ENCODE measurements at places on chromosomes 16 and 17.

GRCh38 chr17:79255926-79256585 is 181.4 kb downstream of the ENGASE start:
- no peak for DNase-seq

- DNase-seq = no peak
Measured at GRCh38 chr17:55842405-55843158, 91.7 kb downstream of the PCTP start.

GRCh38 chr16:88866151-88866920 is at the start of gene PABPN1L:
Gene PABPN1L, minus strand, starts transcription at chr16:88866660. Its CDS starts 54 bp downstream, at chr16:88866606.
- DNase-seq = no peak

DNA sequence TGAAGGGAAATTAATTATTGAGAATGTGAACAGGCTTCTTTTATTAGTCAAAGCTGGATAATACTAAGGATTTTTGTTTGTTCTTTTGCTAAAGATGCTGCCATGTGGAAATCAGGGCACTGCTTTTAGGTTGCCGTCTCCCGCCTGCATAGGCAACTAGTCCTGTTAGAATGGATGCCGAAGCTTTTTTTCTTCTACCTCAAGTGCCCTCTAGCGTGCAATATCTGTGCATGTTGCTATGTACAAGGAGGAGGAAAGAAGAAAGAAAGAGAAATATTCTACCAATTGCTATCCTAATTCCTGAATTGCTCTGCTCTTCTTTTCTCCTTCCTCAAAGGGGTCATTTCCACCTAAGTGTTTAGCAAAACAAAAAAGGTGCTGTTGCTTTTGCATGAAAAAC is 5.2 kb upstream of the CDH8 start:
- DNase-seq = no peak

GRCh38 chr17:79279320-79279719 is 204.7 kb downstream of the ENGASE start:
- DNase-seq = no peak

DNA sequence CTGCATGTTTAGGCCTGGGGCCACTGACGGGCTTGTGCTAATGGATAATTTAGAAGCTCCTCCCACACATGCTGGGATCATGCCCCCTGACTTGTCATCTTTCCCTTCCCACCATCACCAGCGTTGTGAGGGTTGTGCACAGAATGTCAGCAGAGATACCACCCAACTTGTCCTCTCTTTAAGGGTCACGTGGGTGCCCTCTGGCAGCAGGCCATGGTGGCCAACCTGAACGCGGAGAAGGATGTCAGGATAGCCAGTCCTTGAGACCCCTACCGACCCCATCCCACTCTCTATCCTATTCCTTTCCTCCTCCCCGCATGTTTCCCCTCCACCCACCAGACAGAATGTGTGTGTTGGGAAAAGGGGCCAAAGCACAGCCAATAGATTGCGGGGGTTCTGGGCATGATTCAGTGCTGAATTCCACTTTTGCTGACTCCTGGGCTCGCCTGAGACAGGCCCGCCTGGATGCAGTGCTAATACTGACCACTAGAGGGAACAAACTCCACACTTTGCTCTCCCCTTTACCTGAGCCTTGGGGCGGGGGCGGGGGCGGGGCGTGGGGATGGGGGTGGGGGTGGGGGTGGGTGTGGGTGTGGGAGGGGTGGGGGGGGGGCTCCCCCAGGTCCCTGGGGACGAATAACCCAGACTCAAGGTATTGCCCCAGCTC is at the start of gene GH2:
TSS of gene GH2 (minus strand) at position 10 of the 667 bp plus-strand sequence. CDS start 143 bp downstream, outside the sequence.
- no peak for DNase-seq

DNA sequence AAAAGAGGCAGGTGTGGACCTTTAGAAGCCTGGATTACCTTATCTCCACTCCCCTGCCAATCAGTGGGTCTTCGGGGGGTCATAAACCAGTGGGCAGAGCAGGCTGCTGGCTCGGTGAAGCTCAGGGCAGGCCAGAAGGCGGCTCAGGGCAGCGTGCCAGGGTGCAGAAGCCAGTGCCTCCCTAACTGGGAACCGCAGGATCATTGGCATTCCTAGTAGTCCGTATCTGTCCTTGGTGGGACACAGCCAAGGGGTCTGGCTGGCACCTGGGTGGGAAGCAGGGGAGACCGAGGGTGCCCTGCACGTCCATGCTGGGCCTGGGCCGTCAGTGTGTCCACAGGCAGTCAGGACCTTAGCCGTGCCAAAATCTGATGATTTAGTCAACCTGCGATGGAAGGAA is 76.8 kb downstream of the SEC14L1 start:
- peak; percentile 35 for DNase-seq

DNA sequence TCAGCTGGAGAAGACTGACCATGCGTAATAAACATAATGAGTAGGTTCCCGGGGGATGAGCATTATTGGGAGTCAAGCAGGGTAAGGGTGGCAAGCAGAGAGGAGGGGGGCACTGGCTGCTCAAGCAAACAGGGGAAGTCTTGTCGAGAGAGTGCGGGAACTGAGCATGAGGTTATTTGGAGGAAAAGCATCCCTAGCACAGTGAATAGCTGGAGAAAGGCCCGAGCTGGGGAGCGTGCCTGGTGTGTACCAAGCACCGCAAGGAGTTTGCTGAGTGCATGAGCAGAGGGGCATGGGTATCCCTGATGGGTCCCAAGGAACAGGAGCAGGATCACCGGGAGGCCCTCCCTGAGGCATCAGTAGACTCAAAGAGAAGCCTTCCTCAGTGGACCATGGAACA is 17.2 kb downstream of the CYTH1 start:
- no peak for DNase-seq

DNA sequence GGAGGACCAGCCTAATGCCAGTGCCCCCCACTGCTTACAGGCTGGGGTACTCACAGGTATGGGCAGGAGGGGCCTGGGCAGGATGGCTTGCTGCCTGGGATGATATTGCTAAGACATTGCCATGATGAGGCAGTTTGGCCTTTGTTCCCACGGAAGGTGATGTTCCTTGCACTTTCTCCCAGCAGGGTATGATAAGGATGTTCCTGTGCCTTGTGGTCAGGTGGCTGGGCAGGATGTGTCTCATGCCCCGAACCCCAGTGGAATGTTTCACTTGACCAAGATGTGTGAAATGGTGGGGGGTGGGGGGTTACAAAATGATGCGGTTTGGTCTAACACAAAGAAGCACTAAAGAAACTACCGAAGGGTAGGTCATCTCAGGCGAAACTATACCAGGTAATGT is 337.8 kb upstream of the ZFHX3 start:
- no peak for DNase-seq

DNA sequence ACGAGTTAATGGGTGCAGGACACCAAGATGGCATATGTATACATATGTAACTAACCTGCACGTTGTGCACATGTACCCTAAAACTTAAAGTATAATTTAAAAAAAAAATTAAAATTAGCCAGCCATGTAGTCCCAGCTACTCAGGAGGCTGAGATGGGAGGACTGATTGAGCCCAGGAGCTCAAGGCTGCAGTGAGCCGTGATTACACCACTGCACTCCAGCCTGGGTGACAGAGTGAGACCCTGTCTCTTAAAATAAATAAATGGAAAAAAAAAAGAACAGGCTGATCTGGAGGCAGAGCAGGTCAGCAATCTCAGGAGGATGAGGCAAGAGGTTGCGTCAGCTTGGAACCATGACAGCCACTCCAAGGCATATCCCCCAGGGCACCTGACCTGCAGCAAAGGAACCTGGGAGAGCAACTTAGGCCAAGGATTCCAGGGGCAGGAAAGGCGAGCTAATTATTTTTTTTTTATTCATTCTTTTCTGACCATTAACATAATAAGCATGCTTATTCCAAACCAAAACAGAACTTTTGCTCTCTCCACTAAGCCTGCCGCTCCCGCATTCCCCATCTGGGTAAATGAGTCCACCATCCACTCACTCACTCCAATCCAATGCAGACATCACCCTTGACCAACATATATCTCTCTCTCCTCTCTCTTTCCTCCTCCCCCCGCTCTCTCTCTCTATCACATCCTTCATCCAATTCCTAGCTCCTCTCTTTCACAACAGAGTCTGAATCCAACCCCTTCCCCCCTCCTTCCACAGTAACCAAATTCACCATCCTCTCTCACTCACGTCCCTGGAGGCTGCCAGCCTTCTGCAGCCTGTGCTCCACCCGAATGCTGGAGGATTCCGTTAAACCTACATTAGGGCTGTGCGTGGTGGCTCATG is 47.7 kb downstream of the TK2 start:
- no peak for DNase-seq

GRCh38 chr17:44408786-44409185 is 19.3 kb upstream of the ITGA2B start:
- no peak for DNase-seq

GRCh38 chr17:28346746-28347246 is 10.5 kb downstream of the POLDIP2 start:
- no peak for DNase-seq

- DNase-seq = no peak
Measured at GRCh38 chr17:15510361-15510760, 42.9 kb upstream of the CDRT4 start.

DNA sequence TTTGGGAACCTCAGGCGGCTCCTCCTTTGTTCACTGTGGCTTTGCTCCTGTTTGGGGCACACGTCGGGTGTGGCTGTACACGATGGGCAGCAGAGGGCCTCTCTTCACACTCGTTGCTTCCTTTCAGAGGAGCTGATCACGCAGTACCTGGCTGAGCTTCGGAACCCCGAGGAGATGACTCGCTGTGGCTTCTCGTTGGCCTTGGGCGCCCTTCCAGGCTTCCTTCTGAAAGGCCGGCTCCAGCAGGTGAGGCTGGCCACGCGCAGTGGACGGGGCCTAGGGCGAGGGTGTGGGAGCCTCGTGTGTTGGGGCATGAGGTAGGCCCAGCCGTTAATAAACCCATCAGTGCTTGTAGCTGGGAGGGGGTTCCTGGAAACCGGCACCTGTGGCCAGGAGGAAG is 85.0 kb upstream of the ZNF750 start:
- DNase-seq = no peak

- no peak for DNase-seq
Measured at GRCh38 chr17:10471858-10472257, 2.5 kb upstream of the MYH4 start.

DNA sequence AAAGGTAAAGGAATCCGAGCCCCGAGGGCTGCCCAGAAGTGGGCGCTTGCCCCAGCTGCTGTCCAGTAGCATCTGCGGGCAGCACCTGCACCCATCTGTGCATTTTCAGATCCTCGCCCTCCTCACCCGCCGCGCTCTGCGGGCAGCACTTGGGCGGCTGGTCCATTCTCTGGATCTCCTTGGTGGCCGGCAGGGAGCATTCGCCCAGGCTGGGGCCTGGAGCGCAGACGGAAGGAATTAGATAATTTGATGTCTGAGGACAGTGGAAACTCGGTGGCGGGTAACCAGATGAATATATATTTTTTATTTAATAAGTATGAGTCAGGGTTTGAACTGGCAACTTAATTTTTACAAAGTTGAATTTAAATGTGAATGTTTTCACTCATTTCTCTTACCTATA is 88.5 kb downstream of the NPIPB11 start:
- DNase-seq = no peak

DNA sequence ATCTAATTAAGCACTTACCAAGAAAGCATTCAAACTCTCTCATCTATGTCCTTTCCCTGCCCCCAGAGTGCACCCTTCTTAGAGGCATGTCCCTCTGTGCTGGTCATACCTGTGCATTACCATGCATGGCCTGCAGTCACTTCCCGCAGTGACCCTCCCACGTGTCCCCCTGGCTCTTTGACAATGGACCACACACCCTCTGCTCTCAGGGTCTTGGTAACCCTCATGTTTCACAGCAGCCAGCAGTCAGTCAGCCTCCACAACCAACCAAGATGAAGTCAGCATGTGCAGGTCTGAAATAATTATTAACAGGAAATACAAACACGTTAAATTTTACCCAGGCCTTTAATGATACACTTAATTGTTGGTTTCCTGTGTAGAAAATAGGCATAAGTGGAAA is 10.1 kb downstream of the KRT33A start:
- DNase-seq = no peak

DNA sequence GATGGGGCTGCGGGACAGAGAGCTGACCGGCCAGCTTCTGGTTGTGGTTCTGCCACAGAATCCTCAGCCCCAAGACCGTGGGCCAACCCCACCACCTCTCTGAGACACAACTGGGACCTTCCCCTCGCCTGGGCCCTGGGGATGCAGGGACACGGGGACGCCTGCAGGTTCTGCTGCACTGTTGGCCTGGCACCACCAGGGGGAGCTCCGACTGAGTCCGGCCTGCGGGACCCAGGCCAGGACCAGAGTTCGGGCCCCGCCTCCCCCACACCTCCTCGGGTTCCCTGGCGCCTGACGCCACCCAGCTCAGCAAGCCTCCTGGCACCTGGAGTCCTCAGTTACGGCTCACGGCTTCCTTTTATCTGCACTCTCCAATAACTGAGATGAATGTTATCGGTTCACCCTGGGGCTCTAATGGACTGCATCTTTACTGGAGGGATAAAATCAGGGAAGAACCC is 27.3 kb downstream of the TBC1D16 start:
- DNase-seq = peak; percentile 85

DNA sequence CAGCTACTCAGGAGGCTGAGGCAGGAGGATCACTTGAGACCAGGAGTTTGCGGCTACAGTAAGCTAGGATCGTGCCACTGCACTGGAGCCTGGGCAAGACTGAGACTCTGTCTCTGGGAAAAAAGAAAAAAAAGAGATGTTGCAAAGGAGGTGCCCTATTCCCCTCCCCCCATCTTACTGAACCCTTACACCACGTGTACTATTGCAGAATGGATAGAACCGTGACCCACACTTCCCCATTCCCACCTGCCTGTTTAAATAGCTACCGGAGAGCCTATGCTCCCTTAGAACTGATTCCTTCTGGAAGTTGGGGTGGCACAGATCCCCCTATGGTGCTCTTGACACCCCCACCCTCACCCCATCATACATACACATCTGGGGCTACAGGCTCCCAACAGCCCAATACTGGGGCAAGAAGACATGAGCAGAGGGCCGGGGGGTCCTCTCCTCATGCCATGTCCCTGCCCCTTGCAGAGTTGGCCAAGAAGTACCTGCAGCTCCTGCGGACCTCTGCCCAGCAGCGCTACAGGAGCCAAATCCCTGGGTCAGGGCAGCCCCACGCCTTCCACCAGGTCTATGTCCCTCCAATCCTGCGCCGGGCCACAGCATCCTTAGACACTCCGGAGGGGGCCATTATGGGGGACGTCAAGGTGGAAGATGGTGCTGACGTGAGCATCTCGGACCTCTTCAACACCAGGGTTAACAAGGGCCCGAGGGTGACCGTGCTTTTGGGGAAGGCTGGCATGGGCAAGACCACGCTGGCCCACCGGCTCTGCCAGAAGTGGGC is 35.7 kb downstream of the NLRC5 start:
- peak; percentile 35 for DNase-seq

GRCh38 chr16:66261826-66262225 is 104.7 kb upstream of the CDH5 start:
- DNase-seq = peak; percentile 23

DNA sequence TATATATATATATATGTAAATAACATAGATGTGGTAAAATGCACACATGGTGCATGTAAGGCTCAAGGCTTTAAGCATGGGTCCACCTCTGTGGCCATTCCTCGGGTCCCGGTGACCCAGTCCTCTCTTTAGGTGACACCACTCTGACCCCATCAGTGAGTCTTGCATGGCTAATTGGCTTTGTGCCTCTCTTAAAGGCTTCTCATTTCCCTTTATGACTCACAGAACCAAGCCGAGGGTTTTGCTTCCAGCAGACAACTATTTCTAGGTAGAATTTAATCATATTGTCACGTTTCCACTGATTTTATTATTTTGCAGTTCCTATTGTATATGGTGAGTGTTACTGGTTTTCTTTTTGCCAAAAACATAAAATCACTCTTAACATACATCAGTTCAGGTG is 59.7 kb downstream of the PLCG2 start:
- DNase-seq = no peak

- no peak for DNase-seq
Measured at GRCh38 chr17:41116297-41116696, 1.9 kb downstream of the KRTAP4-11 start.

- peak; percentile 61 for DNase-seq
Measured at GRCh38 chr17:38455288-38455915, 27.1 kb downstream of the ARHGAP23 start.

All from right forelimb (tissue), 1 donor.